ENCODE measurements at places on chromosomes 7 and 10. TPM values are rescaled to one million over a fixed set of nuclear protein-coding genes. Genes with fewer than 3 reads are reported as not detected.

Gene WDFY4
- 2.2 TPM for polyA plus RNA-seq

Gene CREB5
- polyA plus RNA-seq: not detected

Gene GIMAP5
- polyA plus RNA-seq: 123 TPM

DNA sequence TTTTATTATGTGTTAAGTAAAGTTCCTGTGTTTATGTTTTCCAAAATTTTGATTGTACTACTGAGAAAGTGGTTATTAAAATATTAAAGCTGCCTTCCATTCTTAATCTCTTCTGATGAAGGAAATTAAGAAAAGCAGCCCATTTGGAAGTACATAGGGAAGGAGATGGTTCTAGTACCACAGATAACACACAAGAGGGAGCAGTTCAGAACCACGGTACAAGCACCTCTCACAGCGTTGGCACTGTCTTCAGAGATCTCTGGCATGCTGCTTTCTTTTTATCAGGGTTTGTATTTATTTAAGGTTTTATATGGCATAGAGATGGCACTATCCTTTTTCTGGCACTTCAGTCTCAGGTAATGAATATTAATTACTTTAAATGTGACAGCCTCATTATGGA lies 111.6 kb downstream of the PHTF2 start:
- no peaks in the 10 kb centered on the region for H3K4me1 ChIP-seq
- no peak overlapping the region for H3K27ac ChIP-seq
- H3K4me3 ChIP-seq: no peak overlapping the region
- H3K27me3 ChIP-seq: no peaks in the 10 kb centered on the region

Gene SPDYE6
- not detected for polyA plus RNA-seq

DNA sequence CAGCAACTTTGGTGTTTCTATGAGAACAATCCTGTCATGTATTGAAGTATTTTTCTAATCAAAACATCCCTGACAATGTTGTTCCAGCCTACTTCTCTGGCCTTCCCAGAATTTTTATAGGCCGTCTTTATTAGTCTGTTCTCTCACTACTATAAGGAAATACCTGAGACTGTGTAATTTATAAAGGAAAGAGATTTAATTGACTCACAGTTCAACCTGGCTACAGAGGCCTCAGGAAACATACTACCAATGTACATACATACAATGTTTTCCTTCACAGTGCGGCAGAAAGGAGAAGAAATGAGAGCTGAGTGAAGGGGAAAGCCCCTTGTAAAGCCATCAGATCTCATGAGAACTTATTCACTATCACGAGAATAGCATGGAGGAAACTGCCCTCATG lies 484.7 kb upstream of the PODXL start:
- no peaks in the 10 kb centered on the region for H3K36me3 ChIP-seq
- no peak overlapping the region for H3K4me3 ChIP-seq
- no peaks in the 10 kb centered on the region for H3K4me1 ChIP-seq
- peaks cover 5% of the 10 kb centered on the region for H3K27me3 ChIP-seq

DNA sequence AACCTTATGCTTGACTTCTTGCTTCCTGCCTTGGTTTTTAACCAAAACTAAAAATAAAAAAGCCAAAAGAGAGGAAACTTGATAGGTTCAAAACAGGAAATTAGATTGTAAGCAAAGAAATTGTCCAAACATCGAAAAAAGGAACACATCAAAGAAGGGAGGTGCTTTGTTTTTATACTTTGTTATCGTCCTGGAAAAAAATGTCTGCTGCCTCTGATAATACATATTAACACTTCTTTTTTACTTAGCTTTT lies 286.6 kb upstream of the C7orf33 start:
- H3K27me3 ChIP-seq: peaks cover 6% of the 10 kb centered on the region
- no peak overlapping the region for H3K27ac ChIP-seq
- H3K4me1 ChIP-seq: peaks cover 30% of the 10 kb centered on the region
- DNase-seq: no peak
- H3K4me3 ChIP-seq: no peak overlapping the region

Gene UCN3
- not detected for polyA plus RNA-seq

DNA sequence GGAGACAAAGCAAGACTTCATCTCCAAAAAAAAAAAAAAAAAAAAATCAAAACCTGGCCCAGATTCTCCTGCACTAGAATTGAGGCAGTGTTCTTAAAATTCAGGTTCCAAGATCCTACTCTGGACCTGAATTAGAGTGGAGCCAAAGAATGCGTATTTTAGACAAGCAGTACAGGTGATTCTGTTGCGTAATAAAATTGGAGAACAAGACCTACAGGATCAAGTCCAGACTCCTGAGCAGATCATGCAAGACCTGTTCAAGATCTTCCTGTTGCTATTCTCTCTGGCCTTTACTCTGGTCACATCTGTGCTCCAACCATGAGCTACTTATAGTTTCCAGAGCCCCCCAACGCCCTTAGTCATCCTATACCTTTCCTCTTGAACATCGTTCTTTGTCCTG lies 51.5 kb upstream of the RSBN1L start:
- H3K4me3 ChIP-seq: peak overlapping the region; percentile 15
- H3K36me3 ChIP-seq: peaks cover 3% of the 10 kb centered on the region
- H3K27me3 ChIP-seq: peaks cover 10% of the 10 kb centered on the region
- DNase-seq: no peak
- H3K4me1 ChIP-seq: peaks cover 3% of the 10 kb centered on the region

DNA sequence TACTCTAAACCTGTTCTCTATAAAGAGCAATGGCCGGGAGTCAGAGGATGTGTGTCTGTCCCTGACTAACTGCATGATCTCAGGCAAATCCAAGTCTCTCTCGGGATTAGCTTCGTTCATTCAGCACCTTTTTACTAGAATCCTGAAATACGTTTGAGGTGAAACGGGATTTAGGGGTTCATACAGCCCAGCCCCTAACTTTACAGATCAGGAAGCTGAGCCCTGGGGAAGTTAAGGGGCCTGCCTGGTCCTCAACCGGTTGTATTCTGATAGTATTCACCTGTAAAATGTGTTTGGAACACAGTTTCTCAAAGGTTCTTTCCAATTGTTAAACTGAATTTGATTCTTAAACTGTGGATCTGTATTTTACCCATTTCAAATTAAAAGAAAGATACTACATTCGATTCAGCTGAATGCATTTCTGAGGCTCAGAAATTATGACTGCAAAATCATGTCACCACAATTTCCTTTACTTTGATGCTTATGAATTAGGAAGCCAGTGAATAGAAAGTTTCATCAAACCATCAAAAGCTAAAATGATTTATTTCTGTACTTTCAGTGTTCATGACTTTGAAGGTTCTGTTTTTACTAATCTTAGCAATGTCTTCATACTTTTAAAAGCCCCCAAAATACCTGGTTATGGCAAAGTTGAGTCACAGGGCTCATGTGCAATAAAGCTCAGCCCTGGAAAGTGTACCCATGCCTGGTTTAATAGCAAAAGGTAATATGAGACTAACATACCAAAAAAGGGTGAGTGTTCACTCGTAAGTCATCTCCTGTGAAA lies 28.9 kb upstream of the EZH2 start:
- H3K27me3 ChIP-seq: peaks cover 2% of the 10 kb centered on the region
- H3K27ac ChIP-seq: no peak overlapping the region
- H3K36me3 ChIP-seq: no peaks in the 10 kb centered on the region
- no peak overlapping the region for H3K4me3 ChIP-seq
- no peak for DNase-seq

GRCh38 chr10:63431962-63432797 lies 33.6 kb downstream of the JMJD1C start:
- H3K4me1 ChIP-seq: peaks cover 20% of the 10 kb centered on the region
- H3K27ac ChIP-seq: no peak overlapping the region

DNA sequence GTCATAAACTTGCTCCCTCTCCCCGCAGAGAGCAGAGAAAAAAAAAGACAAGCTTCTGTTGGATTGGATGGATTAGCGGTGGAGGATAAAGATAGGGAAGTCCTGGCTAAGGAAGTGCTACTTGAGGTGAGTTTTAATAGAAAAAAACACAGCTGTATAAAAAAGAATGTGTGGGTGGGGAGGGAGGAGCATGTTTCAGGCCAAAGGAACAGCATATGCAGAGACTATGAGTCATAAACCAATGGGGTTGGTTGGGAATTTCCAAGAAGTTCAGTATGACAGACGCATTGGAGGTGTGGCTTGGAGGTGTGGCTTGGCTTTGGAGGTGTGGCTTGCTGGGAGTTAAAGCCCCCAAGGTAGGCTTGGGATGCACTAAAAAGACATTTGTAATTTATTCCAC lies 103.0 kb upstream of the LSM8 start:
- H3K4me3 ChIP-seq: no peak overlapping the region
- peaks cover 3% of the 10 kb centered on the region for H3K36me3 ChIP-seq
- peaks cover 2% of the 10 kb centered on the region for H3K27me3 ChIP-seq
- no peak overlapping the region for H3K27ac ChIP-seq
- no peaks in the 10 kb centered on the region for H3K4me1 ChIP-seq

GRCh38 chr7:48351900-48352299 lies 180.6 kb downstream of the ABCA13 start:
- no peaks in the 10 kb centered on the region for H3K4me1 ChIP-seq
- no peak overlapping the region for H3K4me3 ChIP-seq
- H3K36me3 ChIP-seq: no peaks in the 10 kb centered on the region
- H3K27ac ChIP-seq: no peak overlapping the region
- DNase-seq: no peak
- peaks cover 4% of the 10 kb centered on the region for H3K27me3 ChIP-seq

DNA sequence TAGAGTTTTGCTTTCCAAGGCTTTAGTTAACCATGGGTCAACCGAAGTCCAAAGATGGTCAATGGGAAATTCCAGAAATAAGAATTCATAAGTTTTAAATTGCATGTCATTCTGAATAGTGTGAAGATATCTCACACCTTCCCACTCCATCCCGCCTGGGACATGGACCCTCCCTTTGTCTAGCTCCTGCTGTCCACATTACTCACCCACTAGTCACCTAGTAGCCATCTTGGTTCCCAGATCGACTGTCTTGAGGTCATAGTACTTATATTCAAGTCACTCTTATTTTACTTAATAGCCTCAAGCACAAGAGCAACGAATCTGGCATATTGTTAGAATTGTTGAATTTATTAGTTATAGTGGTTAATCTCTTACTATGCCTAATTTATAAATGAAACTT lies 366.6 kb downstream of the PRPF18 start:
- H3K27me3 ChIP-seq: peaks cover 4% of the 10 kb centered on the region
- no peak overlapping the region for H3K27ac ChIP-seq
- H3K36me3 ChIP-seq: no peaks in the 10 kb centered on the region
- no peaks in the 10 kb centered on the region for H3K4me1 ChIP-seq
- no peak overlapping the region for H3K4me3 ChIP-seq

Gene CALY
- polyA plus RNA-seq: not detected

Gene MBLAC1
- 2.4 TPM for polyA plus RNA-seq

GRCh38 chr10:91891125-91892001 lies 17.9 kb downstream of the FGFBP3 start:
- peaks cover 21% of the 10 kb centered on the region for H3K4me1 ChIP-seq
- peaks cover 4% of the 10 kb centered on the region for H3K27me3 ChIP-seq
- no peak overlapping the region for H3K27ac ChIP-seq
- H3K4me3 ChIP-seq: no peak overlapping the region

DNA sequence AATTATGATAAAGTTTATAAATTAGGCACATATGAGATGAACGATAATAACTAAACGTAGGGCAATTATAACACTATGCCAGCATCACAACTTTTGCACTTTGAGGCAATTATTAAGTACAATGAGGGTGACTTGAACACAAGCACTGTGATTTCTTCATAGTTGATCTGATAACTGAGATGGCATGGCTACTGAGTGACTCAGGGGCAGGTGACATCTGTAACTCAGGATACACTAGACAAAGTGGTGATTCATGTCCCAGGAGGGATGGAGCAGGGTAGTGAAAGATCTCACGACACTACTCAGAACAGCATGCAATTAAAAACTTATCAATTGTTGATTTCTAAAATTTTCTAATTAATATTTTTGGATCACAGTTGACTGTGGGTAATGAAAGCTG lies 98.3 kb upstream of the ARHGAP21 start:
- H3K4me1 ChIP-seq: no peaks in the 10 kb centered on the region
- no peak for DNase-seq
- H3K27me3 ChIP-seq: no peaks in the 10 kb centered on the region
- no peak overlapping the region for H3K4me3 ChIP-seq

DNA sequence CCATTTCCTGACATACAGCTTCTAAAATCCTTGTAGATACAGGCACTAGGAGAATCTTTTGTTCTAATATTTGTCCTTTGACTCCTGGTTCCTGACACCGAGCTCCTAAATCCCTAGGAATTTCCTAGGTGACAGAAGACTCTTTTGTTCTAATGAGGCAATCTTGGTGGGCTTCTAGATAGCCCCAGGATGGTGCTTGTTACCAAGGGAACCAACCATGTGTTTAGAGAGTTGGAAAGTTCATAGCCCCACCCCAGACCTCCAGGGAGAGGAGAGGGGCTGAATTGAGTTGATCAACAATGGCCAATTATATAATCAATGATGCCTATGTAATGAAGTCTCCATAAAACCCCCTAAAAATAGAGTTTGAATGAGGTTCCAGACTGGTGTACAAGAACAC lies 145.1 kb downstream of the JMJD1C start:
- no peak overlapping the region for H3K27ac ChIP-seq
- no peak overlapping the region for H3K4me3 ChIP-seq
- DNase-seq: no peak
- H3K27me3 ChIP-seq: no peaks in the 10 kb centered on the region
- H3K4me1 ChIP-seq: no peaks in the 10 kb centered on the region

Gene SPDYE11
- polyA plus RNA-seq: not detected

GRCh38 chr7:91850455-91850854 lies 30.0 kb downstream of the MTERF1 start:
- no peak for DNase-seq
- peaks cover 2% of the 10 kb centered on the region for H3K4me1 ChIP-seq
- H3K27ac ChIP-seq: no peak overlapping the region
- peaks cover 2% of the 10 kb centered on the region for H3K27me3 ChIP-seq
- peaks cover 32% of the 10 kb centered on the region for H3K36me3 ChIP-seq

Gene ELMO1
- 31.9 TPM for polyA plus RNA-seq

- peaks cover 4% of the 10 kb centered on the region for H3K36me3 ChIP-seq
- no peak overlapping the region for H3K27ac ChIP-seq
- no peak for DNase-seq
- no peak overlapping the region for H3K4me3 ChIP-seq
Observed at GRCh38 chr7:149226840-149227494, 12.5 kb upstream of the ZNF212 start.

DNA sequence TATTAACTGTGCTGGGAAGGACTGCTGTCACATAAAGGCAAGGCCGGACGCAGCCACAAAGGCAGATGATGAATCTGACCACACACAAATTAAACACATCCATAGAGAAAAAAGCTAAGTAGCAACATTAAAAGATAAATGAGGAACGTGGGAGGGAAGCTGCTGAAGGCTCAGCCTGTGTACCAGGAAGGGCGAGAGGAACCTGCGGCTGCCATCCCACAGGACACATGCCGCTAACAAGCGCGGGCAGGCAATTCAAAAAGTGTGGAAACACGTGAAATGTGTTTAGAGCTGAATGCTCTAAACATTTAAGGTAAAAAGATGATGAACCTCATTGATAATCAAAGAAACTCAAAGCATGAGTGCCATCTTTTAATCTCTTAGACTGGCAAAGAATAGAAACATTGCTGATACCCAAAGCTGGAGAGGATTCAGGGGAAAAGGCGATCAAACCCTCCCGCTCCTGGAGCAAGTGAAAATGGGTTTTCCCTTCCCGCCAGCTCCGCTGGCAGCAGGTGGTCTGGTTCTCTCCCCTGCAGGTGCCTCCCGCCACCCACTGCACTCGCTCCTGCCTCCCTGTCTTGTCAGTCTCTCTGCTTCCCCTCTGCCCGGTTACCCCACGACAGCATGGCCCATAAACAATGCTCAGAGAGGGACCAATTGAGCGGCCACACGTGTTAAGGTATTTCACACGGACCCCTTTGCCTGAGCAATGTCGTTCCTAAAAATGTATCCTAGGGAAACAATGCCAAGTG lies 4.2 kb downstream of the STK32C start:
- no peaks in the 10 kb centered on the region for H3K36me3 ChIP-seq
- H3K4me1 ChIP-seq: peaks cover 15% of the 10 kb centered on the region
- DNase-seq: no peak
- H3K4me3 ChIP-seq: no peak overlapping the region

- no peak overlapping the region for H3K4me3 ChIP-seq
- H3K4me1 ChIP-seq: no peaks in the 10 kb centered on the region
- H3K27me3 ChIP-seq: peaks cover 4% of the 10 kb centered on the region
- no peaks in the 10 kb centered on the region for H3K36me3 ChIP-seq
Observed at GRCh38 chr10:75358835-75359421, 42.6 kb downstream of the ZNF503 start.

Gene RPA3
- polyA plus RNA-seq: 62.3 TPM
